HuH-7.5 (cell line): ENCODE measurements at places on chromosomes 7 and 10.

DNA sequence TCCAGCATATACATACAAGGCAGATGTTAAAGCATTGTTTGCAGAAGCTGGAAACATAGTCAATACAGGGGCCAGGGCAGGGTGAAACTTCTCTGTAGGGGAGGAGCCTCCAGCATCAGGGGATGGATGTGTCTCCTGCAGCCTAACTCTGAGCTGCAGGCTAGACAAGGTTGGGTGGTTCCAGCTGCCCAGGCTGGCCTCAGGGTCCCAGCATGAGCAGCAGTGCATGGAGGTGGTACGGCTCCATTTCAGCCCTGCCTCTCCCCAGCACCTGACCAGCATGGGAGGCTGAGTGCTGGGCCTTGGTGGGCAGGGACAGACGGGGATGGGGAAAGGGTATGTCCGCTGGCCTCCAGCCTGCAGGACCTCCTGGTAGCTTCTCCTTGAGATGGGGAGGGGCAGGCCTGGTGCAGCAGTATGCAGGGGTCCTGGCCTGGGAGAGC, 7.4 kb upstream of the TBRG4 start:
- no peak for DNase-seq

DNA sequence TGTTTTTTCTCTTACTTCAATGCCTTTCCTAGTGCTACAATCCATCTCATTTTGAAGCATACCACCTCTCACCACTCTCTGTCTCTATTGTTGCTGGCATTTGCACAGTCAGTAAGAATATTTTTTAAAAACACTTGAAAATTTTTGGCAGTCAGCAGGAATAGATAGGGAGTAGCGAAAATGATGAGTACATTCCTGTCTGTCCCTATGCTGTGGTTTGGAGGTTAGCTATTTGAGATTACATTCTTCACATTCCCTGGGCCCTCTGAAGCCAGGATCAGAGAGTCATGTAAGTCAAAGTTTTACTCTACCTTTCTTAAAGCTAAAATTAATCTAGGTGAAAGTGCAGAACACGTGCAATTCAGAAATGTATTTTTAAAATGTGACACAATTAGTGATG, 53.0 kb upstream of the MAGI2 start:
- DNase-seq = no peak

- DNase-seq = no peak
Measured at GRCh38 chr10:132185601-132186487, 904 bp upstream of the DPYSL4 start.

- DNase-seq = no peak
Measured at GRCh38 chr10:122492006-122492405, 30.7 kb downstream of the HTRA1 start.

GRCh38 chr7:22411977-22412693, 55.2 kb upstream of the RAPGEF5 start:
- no peak for DNase-seq

GRCh38 chr10:13066527-13066926, 33.4 kb upstream of the OPTN start:
- no peak for DNase-seq

GRCh38 chr10:126689461-126689994, 19.0 kb upstream of the C10orf90 start:
- no peak for DNase-seq

DNA sequence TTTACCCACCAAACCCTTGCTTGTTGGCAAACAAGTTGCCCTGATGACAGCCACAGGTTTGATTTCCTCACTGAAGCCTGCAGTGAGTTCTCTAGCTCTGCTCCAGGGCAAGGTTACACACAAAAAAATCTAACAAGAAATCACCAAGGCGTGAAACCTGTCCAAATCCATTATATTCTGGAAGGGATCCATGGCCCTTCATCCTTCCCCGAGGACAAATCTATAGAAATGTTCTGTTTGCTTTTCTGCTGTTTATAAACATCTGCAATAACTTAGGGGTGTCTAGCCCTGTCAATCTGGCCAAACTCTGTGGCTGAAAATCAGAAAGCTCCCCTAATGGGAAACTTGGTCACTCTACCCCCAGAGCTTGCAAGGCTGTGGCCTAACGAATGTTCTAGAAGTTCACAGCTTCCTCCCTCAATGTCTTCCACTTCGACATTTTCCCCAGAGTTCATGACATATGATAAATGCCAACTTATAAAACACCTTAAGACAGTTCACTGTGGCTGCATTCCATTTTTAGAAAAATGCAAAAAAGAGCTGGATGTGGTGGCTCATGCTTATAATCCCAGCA, 164.5 kb downstream of the PRPF18 start:
- DNase-seq = no peak

GRCh38 chr7:120190566-120190965, 82.4 kb upstream of the KCND2 start:
- DNase-seq = no peak

DNA sequence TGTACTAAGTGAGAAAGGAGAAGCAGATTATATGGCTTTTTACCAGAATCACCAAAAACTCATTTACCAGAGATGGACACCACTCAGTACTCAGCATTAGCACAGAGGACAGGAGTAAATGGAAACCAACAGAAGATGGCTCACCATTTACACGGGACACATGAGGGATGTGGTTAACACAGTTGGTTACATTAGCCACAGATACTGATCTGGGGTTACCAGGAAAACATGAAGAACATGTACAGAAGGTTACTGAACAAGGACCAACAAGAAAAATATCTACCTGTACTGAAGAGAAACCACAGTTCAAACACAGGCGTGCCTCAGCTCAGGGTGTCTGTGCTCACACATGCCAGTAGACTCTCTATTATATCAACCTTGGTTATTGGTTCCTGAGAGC, 1285.8 kb upstream of the SORCS1 start:
- DNase-seq = no peak

- no peak for DNase-seq
Measured at GRCh38 chr10:121135512-121135911, 284.4 kb downstream of the WDR11 start.

- peak; percentile 26 for DNase-seq
Measured at GRCh38 chr7:31373337-31374289, 33.1 kb upstream of the NEUROD6 start.

DNA sequence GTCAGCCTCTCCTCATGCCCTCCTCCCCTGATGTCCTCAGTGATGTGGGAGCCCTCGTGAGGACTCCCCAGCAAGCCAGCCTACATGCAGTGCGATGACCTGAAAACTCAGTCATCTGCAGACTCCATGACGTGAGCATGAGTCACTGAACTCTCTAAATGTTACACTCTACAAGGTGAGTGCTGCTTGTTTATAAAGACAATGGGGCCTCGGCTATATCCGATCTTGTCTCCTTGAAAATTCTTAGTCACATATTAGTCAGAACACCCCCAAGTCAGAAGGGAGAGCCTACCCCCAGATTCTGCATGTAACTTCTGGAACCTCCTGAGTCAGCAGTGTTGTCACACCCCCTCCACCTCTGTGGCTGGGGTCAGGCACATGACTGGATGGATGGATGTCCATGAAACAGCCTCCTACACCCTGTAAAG, 673.8 kb downstream of the INHBA start:
- DNase-seq = no peak

- no peak for DNase-seq
Measured at GRCh38 chr10:62307635-62308034, 39.0 kb upstream of the RTKN2 start.

- no peak for DNase-seq
Measured at GRCh38 chr10:18100669-18101068, 39.6 kb upstream of the CACNB2 start.

DNA sequence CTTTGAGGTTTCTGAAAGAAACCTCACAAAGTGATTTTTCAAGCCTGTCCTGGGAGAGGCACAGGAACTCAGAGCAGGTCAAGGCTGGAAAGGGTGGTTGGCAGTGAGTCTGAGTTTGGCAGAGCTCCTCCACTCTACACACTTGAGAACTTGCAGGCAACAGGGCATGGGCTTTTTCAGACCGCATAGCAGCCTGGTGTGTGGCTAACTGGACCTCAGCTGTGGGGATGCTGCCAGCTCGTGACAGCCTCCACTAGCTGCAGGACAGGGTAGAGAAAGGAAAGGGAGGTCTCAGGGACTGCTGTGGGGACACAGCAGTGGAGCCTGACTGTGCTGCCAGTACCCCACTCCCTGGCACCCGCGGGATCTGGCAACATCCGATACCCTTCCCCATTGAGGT, 2.6 kb downstream of the CDHR1 start:
- DNase-seq = no peak

DNA sequence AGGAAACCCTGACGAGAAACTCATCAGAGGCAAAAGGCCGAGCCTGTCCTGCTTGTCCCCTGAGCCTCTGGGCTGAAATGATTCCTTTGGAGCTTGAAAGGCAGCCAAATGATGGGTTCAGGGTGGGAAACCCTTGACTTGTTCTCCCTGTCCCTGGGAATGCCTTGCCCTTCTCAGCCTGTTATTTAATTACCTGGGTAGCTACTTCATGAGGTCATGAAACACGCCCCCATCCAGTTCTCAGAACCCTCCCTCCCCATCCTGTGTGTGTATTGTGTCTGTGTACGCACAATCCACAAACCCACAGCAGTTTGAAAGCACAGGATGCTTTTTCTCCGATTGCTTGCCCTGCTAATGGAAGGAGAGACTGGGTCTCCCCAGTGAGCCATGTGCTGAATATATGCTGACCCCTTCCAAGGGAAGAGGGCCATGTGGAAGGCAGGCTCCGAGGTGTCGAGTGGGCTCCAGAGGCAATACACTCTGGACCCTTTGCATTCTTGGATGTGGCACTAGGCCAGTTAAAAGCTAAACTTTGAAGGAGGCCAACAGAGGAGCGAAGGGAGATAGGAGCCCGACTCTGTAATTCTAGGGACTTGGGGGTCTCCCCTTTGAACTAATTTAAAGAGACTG, 10.6 kb downstream of the DUSP5 start:
- DNase-seq = no peak

DNA sequence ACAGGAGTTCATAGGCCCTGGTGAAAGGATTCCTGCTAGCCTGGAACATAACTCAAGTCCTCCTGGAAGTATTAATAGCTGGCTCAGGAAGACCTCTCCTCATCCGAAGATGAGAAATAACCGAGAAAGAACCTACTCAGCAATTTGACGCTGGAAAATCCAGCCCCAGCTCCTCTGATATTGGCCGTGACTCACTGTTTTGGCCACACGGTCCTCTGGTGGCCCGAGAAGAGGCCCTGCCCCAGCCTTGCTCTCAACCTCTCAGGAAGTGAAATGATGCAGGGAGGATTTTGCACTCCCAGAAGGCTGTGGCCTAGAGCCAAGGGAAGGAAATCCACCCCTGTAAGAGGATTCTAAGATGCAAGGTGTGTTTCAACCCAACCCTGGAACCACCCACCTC, 121.6 kb downstream of the MTPAP start:
- no peak for DNase-seq

- no peak for DNase-seq
Measured at GRCh38 chr7:128020159-128020558, 11.1 kb downstream of the LRRC4 start.

- no peak for DNase-seq
Measured at GRCh38 chr7:150489782-150490181, 24.9 kb upstream of the GIMAP7 start.

GRCh38 chr10:43176271-43176670, 38.0 kb downstream of the CSGALNACT2 start:
- DNase-seq = no peak

DNA sequence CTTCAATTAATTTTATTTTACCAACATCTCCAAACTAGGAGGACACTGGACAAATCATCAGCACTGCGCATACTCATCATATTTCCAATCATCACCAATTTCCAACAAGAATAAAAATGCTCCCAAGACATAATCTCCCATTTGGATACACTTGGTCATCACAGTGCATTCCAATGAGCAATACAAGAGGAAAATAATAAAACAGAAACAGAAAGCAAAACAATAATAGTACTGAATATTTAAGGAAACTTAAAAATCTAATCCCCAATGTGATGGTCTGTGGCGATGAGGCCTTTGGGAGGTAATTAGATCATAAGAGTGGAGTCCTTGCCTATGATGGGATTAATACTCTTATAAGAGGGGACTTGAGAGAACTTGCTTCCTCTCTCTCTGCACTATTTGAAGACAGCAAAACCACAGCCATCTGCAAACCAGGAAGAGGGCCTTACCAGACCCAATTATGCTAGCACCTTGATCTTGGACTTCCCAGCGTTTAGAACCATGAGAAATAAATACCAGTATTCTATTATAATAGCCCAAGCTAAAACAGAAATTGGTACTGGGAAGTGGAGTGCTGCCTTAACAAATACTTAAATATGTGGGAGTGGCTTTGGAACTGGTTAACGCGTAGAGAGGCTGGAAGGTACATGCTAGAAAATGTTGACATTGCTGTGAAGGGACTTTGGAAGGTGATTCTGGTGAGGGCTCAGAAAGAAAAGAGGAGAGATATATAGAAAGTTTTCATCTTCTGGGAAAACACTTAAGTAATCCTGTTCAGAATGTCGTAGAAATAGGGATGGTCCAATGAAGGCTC, 91.5 kb downstream of the JAZF1 start:
- DNase-seq = no peak
